Renal cortical epithelial cell (primary cell): ENCODE measurements at places on chromosomes 3 and 15. TPM values are rescaled to one million over a fixed set of nuclear protein-coding genes. Genes with fewer than 3 reads are reported as not detected.
A peak's percentile ranks its signal among the peaks of the same experiment; 100 is the strongest.

GRCh38 chr3:172846103-172846561, 95.6 kb downstream of the ECT2 start:
- no peak for DNase-seq

The FBXL2 gene
- total RNA-seq: 22.6 and 38.1 TPM in 2 replicates

DNA sequence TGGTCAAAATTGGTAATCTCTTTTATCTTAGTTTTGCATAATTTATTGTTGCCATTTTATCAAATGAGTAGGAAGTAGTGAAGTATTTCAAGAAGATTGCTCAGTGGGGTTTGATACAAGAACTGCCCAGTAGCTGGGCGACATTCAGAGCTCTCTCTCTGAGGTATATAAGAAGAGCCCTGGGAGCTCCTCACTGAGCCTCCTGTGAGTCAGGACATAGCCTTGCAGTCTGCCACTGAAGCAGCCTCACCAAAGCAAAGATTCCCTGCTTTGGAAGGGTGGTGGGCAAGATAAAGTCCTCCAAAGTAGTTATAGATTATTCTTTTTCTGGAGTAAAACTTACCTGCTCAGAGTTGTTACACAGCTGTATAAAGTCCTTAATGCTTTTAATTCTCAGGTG, 26.1 kb downstream of the SKIL start:
- no peak for DNase-seq

The HTR3E gene
- not detected in 2 replicates for total RNA-seq

The GPR27 gene
- 4.0 and 6.2 TPM in 2 replicates for total RNA-seq

DNA sequence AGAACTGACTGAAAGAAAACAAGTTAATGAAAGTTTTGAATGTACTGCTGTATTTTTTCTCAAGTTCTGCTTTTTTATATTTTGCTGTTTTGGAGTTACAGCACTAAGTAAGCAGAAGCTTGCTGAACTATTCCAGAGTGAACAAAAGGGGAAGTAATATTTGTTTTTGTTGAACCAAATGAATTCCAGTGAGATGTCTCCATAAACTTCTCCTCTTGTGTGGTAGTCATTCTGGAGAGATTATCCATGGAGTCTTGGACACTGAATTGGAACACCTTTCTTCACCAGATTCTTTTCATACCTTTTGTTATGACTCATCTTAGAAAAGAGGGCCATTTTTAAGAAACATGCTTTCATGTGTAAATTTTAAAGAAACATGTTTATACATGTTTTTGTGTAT, 8.8 kb downstream of the ANKUB1 start:
- peak; percentile 89 for DNase-seq

The C2CD4A gene
- under 0.01 and 11.7 TPM in 2 replicates for total RNA-seq

The GPR15 gene
- total RNA-seq: not detected in 2 replicates
